ENCODE measurements at places on chromosomes 7 and 10. TPM values are rescaled to one million over a fixed set of nuclear protein-coding genes. Genes with fewer than 3 reads are reported as not detected.
A peak's percentile ranks its signal among the peaks of the same experiment; 100 is the strongest.

GRCh38 chr10:122172361-122173008 is 98.6 kb upstream of the BTBD16 start:
- no peak for DNase-seq
- H3K27ac ChIP-seq = peak overlapping the region; percentile 79
- peaks cover 42% of the 10 kb centered on the region for H3K4me1 ChIP-seq
- no peak overlapping the region for H3K4me3 ChIP-seq
- H3K36me3 ChIP-seq = no peaks in the 10 kb centered on the region

DNA sequence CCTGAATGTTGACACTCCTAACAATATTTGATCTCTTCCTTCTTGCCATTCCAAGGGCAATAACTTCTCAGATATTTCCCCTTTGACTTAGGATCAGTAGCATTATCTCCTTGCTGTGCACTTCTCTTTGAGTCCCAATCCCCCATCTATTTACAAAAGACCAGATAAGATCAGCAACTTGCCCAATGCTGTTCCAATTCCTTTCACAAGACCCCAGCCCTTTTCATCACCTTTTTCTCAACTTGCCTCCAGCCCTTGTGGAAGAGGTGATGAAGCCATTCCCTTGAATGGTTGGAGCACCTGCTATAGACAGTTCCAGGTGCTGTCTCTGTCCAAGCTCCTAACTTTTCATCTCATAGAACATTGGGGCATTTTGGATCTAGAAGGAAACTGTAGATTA is 51.1 kb upstream of the ARID5B start:
- H3K27me3 ChIP-seq = no peaks in the 10 kb centered on the region
- no peak for DNase-seq
- H3K4me3 ChIP-seq = no peak overlapping the region
- no peaks in the 10 kb centered on the region for H3K36me3 ChIP-seq

DNA sequence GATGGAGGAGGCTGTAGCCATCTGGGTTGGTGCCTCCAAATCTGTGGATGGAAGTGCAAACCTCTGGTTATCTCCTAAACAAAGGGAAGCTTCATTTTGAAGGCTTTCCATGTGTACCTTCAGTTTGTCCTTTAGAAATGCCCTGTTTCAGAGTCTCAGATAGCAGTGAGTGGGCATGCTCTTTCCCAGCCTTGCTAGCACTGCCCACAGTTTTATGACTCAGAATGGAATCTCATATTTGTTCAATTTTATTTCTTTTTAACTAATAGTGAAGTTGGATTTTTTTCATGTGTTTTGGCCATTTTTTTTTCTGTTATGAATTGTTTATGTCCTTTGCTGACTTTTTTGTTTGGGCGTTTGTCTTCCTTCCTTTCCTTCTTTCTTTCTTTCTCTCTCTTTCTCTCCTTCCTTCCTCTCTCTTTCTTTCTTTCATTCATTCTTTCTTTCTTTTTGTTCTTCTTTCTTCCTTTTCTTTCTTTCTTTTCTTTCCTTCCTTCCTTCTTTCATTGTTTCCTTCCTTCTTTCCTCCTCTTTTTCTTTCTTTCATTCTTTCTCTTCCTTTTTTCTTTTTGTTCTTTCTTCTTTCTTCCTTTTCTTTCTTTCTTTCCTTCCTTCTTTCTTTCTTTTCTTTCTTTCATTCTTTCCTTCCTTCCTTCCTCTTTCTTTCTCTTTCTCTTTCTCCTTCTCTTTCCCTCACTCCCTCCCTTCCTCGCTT is 25.6 kb downstream of the PRF1 start:
- H3K36me3 ChIP-seq = peaks cover 2% of the 10 kb centered on the region
- H3K27me3 ChIP-seq = no peaks in the 10 kb centered on the region
- DNase-seq = no peak
- no peak overlapping the region for H3K4me3 ChIP-seq

DNA sequence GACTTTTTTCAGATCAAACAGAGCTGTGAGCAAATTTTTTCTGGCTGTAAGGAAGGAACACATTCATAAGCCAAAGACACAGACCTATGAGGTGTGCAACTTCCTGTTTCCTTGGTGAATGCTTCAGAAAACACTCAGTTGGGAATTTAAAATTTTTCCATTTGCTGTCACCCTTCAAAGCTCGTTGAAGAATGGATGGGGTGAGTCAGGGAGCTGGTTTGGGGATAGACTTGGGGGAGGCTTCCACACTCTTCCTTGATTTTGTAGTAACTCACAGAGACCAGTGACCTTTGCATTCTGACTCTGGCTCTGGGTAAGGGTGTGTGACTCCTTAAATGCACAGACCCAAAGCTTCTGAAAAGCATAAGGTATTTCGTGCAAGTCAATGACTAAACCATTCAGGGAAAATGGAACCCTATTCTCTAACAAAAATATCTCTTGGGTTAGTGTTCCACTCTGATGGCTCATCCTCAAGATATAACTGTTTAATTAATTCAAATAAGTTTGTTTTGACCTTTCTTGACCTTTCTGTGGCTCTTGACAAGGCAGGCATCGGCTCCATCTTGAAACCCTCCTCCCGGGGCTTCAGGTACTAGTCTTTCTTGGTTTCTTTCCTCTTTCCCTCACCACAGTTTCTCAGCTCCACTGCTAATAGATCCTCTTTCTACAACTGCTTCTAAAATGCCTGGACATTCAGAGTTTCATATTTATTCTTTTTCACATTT is 227.8 kb upstream of the INHBA start:
- no peak overlapping the region for H3K4me3 ChIP-seq
- no peak overlapping the region for H3K27ac ChIP-seq
- peaks cover 7% of the 10 kb centered on the region for H3K4me1 ChIP-seq
- no peaks in the 10 kb centered on the region for H3K27me3 ChIP-seq
- no peaks in the 10 kb centered on the region for H3K36me3 ChIP-seq

DNA sequence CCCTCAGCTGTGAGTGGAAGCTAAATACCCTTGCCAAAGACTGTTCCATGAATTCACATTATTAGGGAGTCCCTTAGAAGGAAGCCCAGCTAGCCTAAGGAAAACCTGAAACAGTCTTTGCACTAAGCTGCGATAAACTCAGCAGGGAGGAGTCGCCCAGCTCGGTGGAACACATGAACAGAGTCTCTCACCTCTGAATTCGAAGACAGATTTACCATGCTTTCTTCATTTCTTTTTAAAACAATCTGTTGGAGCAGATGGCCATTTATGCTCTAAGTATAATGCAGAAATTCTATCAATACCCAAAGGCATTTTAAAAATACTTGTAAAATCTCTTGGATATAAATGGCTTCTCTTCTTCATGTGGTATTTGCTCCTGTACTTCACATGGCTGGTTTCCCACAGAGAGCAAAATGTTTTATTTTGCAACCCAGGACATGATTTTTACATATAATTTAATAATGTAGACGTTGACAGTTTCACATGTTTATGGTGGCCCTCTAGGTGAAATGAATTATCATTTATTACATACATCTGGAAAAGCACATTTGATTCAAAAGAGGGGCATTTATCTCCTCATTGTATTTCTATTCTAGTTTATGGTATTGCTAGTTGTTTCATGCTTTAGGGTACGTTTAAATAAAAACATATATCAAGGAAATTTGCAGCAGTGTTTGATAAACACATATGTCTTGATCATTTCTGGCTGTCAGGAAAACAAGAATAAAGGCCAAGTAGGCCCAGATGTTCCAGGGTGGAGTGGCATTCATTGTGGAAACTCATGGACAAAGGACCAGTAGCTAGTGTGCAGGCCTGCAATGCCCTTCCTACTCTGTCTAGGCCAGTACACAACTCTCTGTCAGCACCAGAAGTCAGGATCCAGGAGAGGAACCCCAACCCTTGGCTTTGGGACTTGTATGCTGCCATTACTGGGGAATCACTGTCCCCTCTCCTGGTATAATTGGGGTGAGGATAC is 52.2 kb downstream of the LRGUK start:
- H3K27ac ChIP-seq = no peak overlapping the region
- no peak for DNase-seq
- no peaks in the 10 kb centered on the region for H3K36me3 ChIP-seq
- no peak overlapping the region for H3K4me3 ChIP-seq
- peaks cover 1% of the 10 kb centered on the region for H3K27me3 ChIP-seq
- H3K4me1 ChIP-seq = peaks cover 9% of the 10 kb centered on the region

- peaks cover 3% of the 10 kb centered on the region for H3K4me1 ChIP-seq
- no peak overlapping the region for H3K27ac ChIP-seq
- no peak overlapping the region for H3K4me3 ChIP-seq
Observed at GRCh38 chr10:51718804-51719291, 19.5 kb upstream of the CSTF2T start.

GRCh38 chr10:53403688-53404087 is 631.1 kb upstream of the MBL2 start:
- peaks cover 17% of the 10 kb centered on the region for H3K4me1 ChIP-seq
- peaks cover 2% of the 10 kb centered on the region for H3K27me3 ChIP-seq
- DNase-seq = no peak
- H3K4me3 ChIP-seq = no peak overlapping the region

- no peak overlapping the region for H3K4me3 ChIP-seq
- H3K4me1 ChIP-seq = peaks cover 12% of the 10 kb centered on the region
- no peaks in the 10 kb centered on the region for H3K36me3 ChIP-seq
- H3K27me3 ChIP-seq = no peaks in the 10 kb centered on the region
Observed at GRCh38 chr7:28674359-28674782, 262.1 kb downstream of the CREB5 start.

DNA sequence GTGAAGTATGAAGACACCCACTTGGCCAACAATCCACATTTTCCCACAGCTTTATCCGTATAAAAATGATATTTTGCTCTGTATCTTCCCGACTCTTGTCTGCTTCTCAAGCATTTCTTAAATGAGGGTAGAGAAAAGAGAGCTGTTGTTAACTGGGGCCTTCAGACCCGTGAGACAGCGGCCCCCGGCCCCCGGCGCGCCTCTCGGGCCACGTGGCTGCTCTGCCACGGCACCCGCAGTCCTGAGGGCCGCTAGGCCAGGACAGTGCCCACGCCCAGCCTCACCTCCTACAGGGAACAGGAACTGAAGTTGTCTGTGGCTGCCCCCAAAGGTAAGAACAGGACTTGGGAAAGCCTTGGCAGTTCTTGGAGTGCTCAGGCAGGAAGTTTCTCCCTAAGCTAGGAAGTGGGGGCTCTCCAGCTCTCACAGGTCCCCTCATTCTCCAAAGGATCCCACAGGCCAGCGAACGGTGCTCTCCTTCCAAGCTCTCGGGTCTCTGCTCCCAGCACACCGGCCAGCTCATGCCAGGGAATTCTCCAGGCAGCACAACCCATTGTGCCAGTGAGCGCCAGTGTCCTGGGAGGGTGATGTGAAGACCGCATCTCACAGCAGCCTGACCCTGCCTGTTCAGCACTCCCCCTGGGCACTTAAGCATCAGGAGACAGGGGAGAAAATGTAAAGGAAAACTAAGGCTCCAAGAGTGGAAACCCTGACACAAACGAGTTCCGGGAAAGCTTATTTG is 230.3 kb upstream of the PFKP start:
- H3K27me3 ChIP-seq = no peaks in the 10 kb centered on the region
- H3K4me3 ChIP-seq = peak overlapping the region; percentile 41
- H3K4me1 ChIP-seq = peaks cover 18% of the 10 kb centered on the region

- DNase-seq = no peak
- H3K27me3 ChIP-seq = peaks cover 14% of the 10 kb centered on the region
- H3K4me3 ChIP-seq = no peak overlapping the region
- peaks cover 3% of the 10 kb centered on the region for H3K4me1 ChIP-seq
Observed at GRCh38 chr7:391961-392524, 102.1 kb downstream of the FOXL3 start.

- peaks cover 3% of the 10 kb centered on the region for H3K4me1 ChIP-seq
- H3K27ac ChIP-seq = no peak overlapping the region
- peaks cover 30% of the 10 kb centered on the region for H3K27me3 ChIP-seq
- H3K4me3 ChIP-seq = no peak overlapping the region
- no peak for DNase-seq
Observed at GRCh38 chr10:93186653-93187052, 113.0 kb downstream of the CYP26A1 start.

DNA sequence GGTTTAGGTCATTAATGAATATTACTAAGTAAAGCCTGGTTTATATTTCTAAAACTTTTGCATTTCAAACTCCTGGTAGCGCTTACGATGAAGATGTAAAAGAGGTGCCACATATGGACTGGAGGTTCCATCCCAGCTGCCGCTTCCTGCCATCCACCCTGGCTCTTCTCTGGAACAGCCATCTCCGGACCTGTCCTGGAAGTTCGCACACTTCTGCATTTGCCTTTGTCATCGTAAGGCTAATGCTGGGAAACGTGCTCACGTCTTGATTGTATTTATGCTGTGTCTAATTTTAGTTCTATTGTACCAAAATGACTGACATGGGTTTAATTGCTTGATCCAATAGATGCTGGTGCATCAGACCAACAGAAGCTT is 103.1 kb downstream of the HIPK2 start:
- DNase-seq = no peak
- H3K4me1 ChIP-seq = peaks cover 66% of the 10 kb centered on the region
- H3K4me3 ChIP-seq = no peak overlapping the region

DNA sequence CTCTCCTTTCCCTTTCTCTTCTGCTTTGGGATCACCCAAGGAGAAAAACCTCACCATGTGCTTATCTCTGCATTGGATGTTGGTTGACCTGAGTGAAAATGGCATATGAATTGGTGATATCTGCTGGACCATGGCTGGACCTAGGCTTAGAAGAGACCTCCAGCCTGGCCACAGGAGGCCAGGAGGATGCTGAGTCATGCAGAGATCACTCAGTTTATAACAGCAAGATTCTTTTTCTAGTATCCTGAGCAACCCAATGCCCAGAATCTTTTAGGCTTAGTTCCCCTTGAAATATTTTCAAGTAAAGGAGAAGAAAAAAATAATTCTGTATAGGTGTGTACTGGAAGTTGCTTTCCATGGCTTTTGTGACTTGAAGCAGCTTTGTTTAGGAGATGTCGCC is 236.3 kb downstream of the KLF6 start:
- H3K36me3 ChIP-seq = peaks cover 2% of the 10 kb centered on the region
- H3K4me3 ChIP-seq = no peak overlapping the region
- H3K27me3 ChIP-seq = no peaks in the 10 kb centered on the region
- H3K4me1 ChIP-seq = peaks cover 28% of the 10 kb centered on the region
- no peak for DNase-seq

GRCh38 chr7:42722716-42723115 is 189.2 kb downstream of the C7orf25 start:
- no peak overlapping the region for H3K4me3 ChIP-seq
- H3K27me3 ChIP-seq = peaks cover 50% of the 10 kb centered on the region
- H3K4me1 ChIP-seq = peaks cover 11% of the 10 kb centered on the region
- no peak for DNase-seq
- H3K36me3 ChIP-seq = no peaks in the 10 kb centered on the region

DNA sequence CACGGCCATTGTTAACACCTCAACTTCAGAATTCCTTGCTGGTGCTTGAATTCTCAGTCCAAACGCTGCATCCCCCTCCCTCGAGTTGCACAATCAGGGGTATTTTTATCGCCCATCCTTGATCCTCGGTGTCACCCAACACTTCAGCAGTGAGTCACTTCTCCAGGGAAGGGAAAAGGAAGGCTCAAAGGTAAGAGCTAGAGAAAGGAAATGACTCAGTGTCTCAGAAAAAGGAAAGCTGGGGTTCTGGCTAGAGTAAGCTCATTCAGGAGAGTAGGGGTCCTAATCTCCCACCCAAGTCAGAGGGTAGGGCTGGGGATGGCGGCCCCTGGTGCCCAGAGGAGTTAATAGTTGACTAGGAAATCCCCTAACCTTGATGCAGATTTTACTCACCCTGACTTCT is 39.8 kb upstream of the TRIM8 start:
- DNase-seq = no peak
- H3K36me3 ChIP-seq = peaks cover 17% of the 10 kb centered on the region
- no peaks in the 10 kb centered on the region for H3K27me3 ChIP-seq

The HABP2 gene
- 0.18 TPM for total RNA-seq

The CACNA2D1 gene
- 25.2 TPM for total RNA-seq

The IQCE gene
- total RNA-seq = 17.0 TPM

The KCNIP2 gene
- total RNA-seq = 3.5 TPM

The DCLRE1A gene
- 8.1 TPM for total RNA-seq

All from osteocyte (in vitro differentiated cells).